ENCODE measurements at places on chromosomes 3 and 15.

- no peak for ATAC-seq
Observed at GRCh38 chr3:48112813-48113212, 75.4 kb downstream of the CDC25A start.

- ATAC-seq, result peak; percentile 57
Observed at GRCh38 chr3:193909387-193909786, 226.6 kb upstream of the HES1 start.

GRCh38 chr3:109242187-109242523, 74.2 kb downstream of the DPPA2 start:
- ATAC-seq, result no peak

GRCh38 chr3:119018690-119019463, 15.8 kb downstream of the IGSF11 start:
- ATAC-seq, result no peak

DNA sequence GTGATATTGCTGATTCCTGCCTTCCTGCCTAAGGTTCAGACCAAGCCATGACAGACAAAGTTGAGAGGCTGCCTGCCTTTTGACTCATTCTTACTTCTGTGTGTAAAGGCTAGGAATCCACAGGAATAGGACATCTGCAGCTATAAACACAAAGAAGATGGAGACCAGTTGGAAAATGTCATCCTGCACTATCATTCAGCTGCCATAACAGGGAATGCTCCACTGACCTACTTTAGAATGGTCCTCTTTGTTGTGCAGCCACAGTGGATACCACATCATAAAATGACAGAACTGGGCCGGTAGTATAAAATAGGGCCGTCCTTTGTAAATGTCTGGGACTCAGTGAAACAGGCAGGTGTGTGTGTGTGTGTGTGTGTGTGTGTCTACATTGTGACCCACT, 75.1 kb downstream of the STAC start:
- ATAC-seq, result no peak

GRCh38 chr3:47573190-47574172, 5.2 kb downstream of the CSPG5 start:
- no peak for ATAC-seq

DNA sequence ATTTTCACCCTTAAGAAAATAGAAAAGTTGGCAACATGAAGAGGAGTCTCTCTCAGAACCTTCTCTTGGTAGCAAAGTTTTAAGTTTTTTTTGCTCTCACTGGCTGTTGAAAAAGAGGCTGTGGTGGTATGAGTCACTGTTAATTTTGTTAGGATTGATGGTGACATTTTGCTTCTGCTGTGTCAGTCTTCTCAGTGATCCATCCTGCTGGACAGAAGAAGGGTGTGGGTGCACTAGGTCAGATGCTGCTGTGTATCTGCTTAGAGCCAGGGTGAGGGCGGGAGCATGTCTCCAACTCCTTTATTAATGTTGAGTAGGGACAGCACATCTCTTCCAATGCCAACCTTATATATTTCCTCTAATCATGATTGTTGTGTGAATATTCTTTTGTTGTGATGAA, 369.5 kb downstream of the FEZF2 start:
- ATAC-seq, result no peak

- peak; percentile 76 for ATAC-seq
Observed at GRCh38 chr3:94162700-94163099, 99.8 kb downstream of the NSUN3 start.

GRCh38 chr3:16101295-16102186, 72.9 kb upstream of the GALNT15 start:
- no peak for ATAC-seq
